ENCODE measurements at places on chromosomes 4 and X.

- DNase-seq: no peak
Observed at GRCh38 chr4:120630427-120630826, 292.1 kb downstream of the PRDM5 start.

- DNase-seq: no peak
Observed at GRCh38 chr4:22348410-22348809, 167.5 kb downstream of the ADGRA3 start.

- no peak for DNase-seq
Observed at GRCh38 chr4:3469386-3470243, 6.5 kb downstream of the DOK7 start.

- DNase-seq: no peak
Observed at GRCh38 chr4:80097400-80098177, 24.6 kb upstream of the ANTXR2 start.

GRCh38 chr4:26842911-26843310, 17.7 kb upstream of the STIM2 start:
- DNase-seq: no peak

GRCh38 chrX:141341341-141341740, 99.0 kb upstream of the SPANXC start:
- DNase-seq: no peak

DNA sequence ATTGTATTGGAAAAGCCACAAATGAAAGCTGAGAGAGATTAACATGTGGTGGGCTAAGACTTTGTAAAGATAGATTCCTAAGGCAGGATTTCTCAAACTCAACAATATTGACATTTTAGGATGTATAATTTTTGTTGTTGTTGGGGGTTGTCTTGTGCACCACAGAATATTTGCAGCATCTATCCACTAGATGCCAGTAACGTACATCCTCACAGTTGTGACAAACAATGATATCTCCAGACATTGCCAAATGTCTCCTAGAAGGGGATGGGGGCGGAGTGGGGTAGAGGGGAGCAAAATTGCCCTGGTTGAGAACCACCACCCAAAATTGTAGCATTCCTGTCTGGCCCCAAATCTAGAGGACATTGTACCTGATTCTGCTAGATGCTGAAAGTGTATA, 14.7 kb upstream of the CBR4 start:
- DNase-seq: no peak

GRCh38 chr4:8818063-8818881, 53.4 kb downstream of the HMX1 start:
- peak; percentile 3 for DNase-seq

DNA sequence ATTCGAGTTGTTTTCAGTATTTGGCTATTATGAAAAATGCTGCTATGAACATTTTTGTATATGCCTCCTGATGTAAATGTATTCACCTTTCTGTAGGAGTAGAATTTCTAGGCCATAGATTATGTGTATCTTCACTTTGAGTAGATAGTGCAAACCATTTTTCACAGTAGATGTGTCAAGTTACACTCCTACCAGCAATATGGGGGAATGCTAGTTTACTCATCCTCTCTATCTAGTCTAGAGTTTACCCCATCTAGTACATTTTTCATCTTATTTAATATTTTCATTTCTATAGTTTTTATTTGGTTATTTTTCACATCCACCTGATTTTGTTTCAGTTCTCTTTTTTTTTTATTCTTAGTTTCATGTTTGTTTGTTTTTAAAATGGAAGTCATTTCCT, 59.0 kb downstream of the GK start:
- no peak for DNase-seq

- no peak for DNase-seq
Observed at GRCh38 chrX:74925225-74926088, at the start of gene NEXMIF. Gene NEXMIF, minus strand, starts transcription at chrX:74925452.

DNA sequence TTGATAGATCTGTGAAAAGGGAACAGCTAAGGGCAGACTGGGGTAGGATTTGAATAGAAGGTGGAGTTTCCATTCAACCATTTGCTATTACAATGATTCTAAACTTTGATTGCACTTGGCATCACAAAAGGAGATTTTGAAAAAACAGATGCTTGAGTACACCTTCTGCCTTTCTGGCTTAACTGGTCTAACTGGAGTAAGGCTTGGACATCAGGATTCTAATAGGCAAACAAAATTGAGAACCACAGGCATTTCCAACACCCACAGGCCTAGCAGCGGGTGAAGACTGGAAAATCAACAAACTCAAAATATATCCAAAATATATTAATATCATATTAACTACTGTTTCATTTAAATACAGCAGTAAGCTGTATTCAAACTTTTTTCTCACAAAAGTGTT, 1.9 kb upstream of the VEGFC start:
- DNase-seq: no peak

DNA sequence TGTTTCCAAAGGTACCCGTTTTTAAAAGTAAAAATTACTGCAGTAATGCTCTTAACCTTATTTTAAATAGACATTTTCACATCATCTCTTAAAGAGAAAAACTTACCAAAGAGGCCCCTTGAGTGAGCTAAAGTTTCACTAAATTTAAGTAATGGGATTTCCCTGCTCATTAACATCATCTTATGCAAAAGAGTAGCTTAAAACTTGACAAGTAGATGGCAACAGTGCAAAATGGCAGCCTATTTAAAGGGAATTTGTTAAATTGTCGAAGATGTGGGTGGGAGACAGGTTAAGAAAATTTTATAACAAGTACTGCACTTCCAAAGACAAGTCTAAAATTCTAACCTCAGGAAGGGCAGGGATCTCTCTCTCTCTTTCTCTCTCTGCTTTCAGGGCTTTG, 271.7 kb upstream of the LDB2 start:
- no peak for DNase-seq

GRCh38 chr4:39712819-39713607, 15.1 kb downstream of the UBE2K start:
- DNase-seq: no peak

GRCh38 chrX:119071381-119071780, 1.4 kb upstream of the CT47C1 start:
- DNase-seq: no peak

DNA sequence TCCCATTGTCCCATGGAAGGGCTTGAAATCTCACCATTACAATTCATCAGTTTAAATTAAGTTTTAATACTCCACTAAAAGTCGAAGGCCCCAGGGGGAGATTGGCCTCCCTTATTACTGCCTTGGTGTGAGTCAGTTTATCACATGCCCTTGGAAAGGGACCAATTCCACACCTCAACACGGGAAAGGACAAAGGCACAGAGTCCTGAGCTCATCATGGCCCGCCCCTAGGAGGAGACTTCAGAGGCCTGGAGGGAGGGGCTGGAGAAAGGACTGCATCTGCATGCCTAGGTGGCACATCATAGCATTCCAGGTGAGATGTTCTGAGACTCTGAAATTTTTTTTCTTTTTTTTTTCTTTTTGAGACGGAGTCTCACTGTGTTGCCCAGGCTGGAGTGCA, 2.8 kb upstream of the SEL1L3 start:
- DNase-seq: no peak

DNA sequence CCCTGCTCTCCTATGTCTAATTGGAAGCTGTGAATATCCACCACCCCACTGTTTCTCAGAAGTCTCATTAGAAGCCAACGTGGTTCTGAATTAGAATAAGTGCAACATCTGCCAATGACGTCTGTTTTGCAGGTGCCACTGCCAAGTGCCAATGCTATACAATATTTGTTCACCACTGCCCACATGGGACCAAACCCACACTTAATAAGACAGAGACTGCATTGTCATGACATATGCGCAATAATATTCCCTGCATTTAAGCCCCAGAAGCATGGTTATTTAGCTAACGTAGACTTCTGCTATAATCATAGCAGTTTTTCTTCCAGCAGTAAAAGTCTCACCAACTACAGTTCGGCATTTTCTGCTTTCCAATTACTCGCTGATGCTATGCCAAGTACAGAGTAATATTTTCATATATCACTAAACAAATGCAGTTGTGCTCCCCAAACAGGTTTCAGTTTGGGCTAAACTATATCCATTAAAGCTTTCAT, 262.5 kb upstream of the PCDH18 start:
- no peak for DNase-seq

DNA sequence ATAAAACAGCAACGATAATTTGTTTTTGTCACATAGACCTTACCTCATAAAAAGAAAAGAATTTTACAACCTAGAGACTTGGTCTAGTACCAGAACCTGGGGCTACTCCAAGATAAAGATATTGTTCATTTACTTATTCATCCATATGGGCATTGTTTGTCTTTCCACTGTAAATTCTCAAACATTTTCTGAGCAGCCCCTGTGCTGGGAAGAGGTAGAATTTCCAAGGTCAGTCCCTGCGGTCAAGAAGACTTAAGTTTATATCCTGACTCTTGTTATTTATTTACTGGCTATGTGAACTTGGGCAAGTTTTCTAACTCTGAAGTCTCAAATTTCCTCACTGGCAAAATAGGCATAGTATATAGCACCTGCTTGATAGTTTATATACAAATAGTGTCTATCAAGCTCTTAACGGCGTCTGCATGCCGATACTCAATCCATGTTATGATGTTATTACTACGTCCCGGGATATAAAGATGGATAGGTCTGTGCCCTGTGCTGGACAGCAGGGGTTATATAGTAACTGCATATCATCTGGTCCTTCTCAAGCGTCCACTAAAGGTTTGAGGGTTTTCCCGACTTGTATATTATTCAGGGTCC, 222.1 kb upstream of the TAPT1 start:
- DNase-seq: no peak

DNA sequence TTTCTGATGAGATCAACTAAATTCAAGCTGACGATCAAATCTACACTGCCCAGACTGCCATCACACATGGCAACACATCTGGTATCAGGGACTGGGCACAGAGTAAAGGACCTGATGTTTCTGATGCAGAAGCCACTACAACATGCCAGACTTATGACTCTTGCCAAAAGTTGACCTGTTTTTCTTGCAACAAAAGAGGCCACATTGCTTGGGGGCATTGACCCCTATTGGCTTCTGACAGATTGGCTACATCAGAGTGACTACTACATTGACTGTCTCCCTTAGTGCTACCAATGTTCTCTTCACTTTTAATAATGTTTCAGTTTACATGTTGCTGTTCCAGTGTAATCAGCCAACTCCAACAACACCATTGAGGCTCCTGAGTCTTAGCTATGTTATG, 15.3 kb upstream of the SMIM10 start:
- no peak for DNase-seq
